H1 (cell line): ENCODE measurements at places on chromosomes 2 and 18.
A peak's percentile ranks its signal among the peaks of the same experiment; 100 is the strongest.

DNA sequence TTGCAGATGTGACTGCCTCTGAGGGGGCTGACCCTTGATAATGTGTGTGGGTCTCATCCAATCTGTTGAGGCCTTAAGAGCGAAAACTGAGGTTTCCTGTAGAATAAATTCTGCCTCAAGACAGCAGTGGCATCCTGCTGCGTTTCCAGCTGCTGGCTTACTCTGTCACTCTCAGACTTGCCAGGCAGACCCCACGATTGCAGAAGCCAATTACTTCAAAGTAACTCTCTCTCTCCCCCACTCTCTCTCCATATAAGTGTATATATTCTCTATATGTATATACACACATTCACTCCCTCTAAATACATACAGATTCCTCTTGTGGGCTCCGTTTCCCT is 152.5 kb upstream of the ALKAL2 start:
- DNase-seq: no peak

DNA sequence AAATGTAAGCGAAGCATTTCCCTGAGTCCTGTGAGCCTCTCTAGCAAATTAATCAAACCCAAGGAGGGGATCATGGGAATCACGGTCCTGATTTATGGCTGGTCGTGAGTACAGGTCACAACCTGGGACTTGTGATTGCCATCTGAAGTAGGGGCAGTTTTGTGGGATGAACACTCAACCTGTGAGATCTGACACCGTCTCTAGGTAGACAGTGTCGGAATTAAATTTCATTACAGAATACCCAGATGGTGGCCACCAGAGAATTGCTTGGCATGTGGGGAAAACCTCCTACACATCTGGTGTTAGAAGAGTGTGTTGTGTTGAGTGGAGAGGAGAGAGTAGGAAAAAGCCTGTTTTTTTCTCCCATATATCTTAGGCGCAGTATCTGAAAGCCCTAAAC is 12.5 kb downstream of the CAPN14 start:
- DNase-seq: no peak

GRCh38 chr18:39215920-39216319 is 1650.3 kb upstream of the CELF4 start:
- no peak for DNase-seq

- no peak for DNase-seq
These were observed 1292.2 kb upstream of the ZEB2 start for GRCh38 chr2:145812165-145812554.

DNA sequence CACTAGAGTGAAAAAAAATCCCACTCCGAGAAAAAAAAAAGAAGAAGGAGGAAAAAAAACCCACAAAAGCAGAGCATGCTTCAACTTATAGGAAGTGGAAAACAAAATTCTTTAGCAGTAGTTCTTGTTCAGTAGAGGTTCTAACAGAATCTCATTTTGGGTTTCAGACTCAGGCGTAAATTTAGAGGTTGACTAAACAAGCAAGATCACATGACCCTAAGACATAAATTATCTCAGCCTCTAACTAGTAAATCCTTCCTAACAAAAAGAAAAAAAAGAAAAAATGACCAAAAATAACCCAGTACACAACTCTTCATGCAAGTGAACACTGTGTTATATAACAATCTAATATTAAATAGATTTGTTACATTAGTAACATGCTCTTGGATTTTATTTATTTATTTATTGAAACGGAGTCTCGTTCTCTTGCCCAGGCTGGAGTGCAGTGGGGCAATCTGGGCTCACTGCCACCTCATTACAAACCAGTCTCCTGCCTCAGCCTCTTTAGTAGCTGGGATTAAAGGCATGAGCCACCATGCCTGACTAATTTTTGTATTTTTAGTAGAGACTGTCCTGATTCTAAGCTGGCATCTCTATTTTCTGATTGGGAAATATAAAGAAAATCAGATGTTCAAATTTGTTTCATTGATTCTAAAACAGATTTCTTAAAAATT is 35.4 kb downstream of the PPP4R3B start:
- DNase-seq: no peak

DNA sequence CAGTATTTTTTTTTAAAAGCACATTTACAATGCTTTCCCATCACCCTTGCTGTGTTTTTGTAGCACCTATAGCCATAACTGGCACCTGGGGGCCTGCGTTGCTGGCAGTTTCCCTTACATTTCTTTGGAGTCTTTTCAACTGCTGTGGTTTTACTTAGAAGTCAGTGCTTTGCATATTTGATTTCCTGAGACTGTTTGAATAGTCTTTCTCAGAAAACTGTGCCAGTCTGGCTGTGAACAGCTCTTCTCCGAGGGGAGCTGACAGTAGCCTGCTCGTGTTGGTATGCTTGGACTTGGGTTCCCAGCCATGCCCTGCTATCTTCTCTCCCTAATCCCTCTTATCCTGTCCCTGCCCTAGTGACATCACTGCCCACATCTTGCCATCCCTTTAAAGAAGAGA is 81.5 kb downstream of the DPP4 start:
- DNase-seq: no peak

- no peak for DNase-seq
These were observed 469.3 kb downstream of the PLCL1 start for GRCh38 chr2:198273660-198274059.

- peak; percentile 58 for DNase-seq
These were observed 66.8 kb upstream of the MC2R start for GRCh38 chr18:13982126-13982525.

- DNase-seq: peak; percentile 87
These were observed at the start of gene DYSF for GRCh38 chr2:71453404-71454220. Gene DYSF, plus strand, starts transcription at chr2:71453561.

GRCh38 chr2:68059784-68060525 is 2.8 kb downstream of the C1D start:
- no peak for DNase-seq

DNA sequence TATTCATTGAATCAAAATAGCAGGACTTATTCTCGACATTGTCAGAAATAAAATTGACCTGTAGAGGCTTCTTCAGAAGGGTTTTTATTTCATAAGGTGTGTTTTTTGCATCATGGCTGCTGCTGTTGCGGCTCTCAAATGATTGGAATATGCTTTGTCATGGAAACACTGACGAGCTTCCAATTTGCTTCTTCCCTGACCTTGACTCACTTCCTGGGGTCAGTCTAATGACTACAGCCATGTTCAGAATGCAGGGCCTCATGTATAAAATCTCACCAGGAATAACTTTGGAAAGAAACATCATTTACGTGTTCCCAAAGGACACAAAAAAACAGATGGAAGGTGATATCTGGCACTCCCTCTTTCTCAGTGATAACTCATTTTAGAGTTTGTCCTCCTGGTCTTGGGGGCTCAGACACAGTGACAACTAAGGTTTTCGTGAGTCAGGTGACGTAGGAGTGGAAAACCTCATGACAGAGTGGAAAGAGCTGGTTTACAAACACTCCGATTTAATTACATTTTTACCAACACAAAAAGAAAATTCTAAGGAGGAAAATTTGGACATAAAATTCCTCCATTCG is 467.0 kb upstream of the RAB12 start:
- DNase-seq: no peak

GRCh38 chr2:148342086-148342485 is 302.5 kb upstream of the EPC2 start:
- no peak for DNase-seq

DNA sequence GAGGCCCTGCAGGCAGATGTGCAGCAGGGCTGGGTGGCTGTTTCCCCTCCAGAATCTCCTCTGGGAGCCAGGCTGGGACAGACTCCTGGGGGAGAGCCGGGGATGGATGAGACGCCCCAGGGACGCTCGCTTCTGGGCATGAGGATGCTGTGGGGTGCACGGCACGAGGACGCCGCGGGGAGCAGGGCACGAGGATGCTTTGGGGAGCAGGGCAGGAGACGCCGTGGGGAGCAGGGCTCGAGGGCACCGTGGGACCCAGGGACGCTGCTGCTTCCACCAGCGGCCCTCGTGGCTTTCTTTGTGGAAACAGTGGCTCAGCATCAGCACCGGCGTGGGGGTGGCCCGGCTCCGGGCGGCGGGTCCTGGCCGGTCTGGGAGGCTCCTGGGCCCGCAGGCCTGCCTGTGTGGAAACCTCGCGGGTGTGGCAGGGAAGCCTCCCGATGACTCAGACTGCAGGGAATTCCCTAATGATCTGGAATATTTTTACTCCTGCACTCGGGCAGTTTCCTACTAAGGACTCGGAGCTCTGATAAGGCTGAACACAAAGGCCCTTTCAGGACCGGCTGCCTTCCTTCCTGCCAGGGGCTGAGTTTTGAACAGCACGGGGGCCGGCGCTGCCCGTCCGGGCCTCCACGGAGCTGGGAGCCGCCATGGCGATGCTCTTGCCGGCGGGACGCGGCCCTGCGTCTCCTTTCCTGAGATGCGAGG is 62.6 kb downstream of the NFATC1 start:
- no peak for DNase-seq

- no peak for DNase-seq
These were observed 140.2 kb downstream of the SH3BP4 start for GRCh38 chr2:235091983-235092382.

DNA sequence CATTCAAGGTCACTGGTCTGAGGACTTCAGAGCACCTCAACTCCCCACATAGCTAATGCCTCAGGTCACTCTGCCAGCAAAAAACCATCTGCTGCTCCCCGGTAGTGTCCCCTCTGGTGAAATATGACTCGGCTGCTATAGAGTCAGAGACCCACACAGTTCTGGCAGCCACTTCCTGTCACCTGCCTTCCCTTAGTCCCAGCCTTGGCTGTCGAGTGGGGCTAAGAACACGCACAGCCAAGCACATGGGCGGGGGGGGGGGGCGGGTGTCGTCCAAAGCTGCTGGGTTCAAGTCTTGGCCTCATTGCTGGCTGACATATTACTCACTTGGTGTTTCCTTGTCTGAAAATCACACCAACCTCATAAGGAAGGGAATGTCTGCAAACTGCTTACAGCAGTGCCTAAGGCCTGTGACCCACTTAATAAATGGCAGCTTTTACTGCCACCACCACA is 37.5 kb downstream of the POLR1A start:
- DNase-seq: no peak

DNA sequence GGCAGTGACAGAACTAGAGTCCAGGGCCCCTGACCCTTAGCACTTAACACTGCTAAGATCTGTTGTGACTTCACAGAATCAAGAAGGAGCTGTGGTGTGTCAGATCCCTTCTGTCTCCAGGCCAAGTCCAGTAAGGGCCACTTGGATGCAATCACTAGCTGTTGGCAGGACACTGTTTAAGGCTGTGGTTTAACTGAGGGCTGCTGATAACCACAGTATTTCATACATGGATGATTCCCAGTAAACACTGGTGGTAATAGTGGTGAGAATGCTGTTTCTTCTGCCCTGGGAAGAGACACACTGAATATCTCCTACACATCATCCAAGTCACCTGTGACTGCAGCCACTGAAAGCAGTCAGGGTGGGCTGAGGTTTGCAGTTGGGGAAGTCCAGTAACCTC is 77.7 kb upstream of the FBXO11 start:
- DNase-seq: no peak

DNA sequence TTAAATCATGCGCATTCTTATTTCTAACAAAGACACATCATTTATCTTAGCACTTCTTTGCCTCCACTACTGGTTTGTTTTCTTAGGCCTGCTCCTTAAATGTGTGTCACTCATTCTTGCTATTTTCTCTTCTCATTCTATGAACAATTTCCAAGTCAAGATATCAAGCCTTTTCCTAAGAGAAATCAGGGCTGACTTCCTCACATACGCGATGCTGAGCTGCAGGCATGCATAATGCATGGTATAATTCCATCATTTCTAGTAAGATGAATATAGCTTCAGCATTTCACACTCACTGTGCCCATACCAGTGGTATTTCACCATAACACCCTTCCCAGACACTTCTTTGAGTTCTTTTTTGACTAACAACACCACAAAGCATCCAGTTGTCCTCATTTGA is 838.9 kb upstream of the DDX18 start:
- no peak for DNase-seq

DNA sequence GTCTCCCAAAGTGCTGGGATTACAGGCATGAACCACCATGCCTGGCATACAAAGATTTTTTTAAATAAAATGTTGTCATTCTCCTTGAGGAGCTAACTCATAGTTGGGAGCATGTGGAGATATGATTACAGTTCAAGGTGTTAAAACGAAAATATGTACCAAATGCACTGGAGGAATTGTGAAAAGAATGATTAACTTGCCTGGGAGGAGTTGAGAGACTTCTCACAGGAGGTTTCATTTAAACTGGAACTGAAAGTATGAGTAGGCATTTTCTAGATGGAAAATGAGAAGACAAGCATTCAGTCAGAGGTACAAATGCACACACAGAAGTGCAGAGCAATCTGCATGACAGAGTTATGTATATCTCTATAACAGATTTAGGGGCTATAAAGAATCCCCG is 126.6 kb upstream of the PDE1A start:
- DNase-seq: no peak

DNA sequence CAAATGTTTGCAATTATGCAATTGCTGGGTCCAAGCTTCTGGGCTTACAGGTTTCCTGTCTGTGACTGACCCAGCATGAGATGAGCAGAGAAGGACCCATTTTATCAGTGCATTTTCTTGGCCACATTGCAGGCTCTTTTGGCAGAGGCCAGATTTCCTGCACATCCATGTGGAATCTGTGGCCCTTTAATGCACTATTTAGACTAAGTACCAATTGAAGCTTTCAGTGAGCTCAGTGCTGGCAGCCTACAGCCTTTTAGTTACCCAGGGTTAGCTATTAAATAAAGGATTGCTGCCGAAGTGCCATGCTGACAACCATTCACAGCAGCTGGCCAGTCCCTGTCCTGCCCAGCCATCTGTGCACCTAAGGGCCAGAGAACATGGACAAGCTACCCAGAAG is 165.0 kb downstream of the ANKRD30B start:
- DNase-seq: no peak

DNA sequence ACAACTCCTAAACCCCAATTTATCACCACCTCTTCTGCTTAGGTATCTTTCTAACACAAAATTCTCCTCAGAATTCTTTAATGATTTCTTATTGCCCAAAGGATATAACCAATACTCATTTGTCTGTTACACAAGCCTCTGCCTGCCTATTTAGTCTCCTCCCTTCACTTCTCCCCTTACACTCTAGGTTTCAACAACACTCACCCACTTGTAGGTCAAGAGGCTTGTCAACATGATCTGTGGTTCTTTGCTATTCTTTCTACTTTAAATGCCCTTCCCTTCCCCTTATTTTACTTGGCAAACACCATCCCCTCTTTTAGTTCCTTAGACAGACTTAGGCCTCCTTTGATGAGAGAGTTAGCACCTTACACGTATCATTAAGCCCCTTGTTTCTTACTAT is 69.0 kb upstream of the C2orf15 start:
- DNase-seq: no peak

DNA sequence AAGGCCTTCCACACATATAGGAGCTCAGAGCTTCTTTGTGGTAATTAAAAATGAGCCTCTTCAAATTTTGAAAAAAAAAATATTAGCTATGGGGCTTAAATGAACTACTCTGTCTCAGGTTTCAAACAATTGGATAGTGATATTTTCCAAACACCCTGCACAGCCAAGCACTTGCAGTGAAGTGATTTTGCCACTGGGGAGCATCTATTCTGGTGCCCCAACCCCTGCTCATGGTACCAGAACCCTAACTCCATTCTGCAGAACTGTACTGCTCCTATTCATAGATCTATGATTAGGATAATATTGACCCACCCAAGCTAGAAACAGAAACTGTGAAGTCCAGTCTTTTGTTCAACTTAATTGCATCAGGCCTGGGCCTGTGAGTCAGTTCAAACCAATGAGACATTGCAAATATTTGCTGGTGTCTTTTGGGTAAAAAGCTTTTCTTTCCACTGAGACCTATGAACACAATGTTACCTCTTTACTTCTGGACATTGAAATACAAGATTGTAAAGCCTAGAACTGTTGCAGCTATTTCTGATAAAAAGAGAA is 324.0 kb downstream of the GALNT13 start:
- no peak for DNase-seq

GRCh38 chr18:9468998-9469397 is 6.3 kb upstream of the RALBP1 start:
- no peak for DNase-seq

- DNase-seq: no peak
These were observed 90.1 kb downstream of the CAPN13 start for GRCh38 chr2:30717081-30717650.
